ENCODE measurements at places on chromosomes 11 and 22.

DNA sequence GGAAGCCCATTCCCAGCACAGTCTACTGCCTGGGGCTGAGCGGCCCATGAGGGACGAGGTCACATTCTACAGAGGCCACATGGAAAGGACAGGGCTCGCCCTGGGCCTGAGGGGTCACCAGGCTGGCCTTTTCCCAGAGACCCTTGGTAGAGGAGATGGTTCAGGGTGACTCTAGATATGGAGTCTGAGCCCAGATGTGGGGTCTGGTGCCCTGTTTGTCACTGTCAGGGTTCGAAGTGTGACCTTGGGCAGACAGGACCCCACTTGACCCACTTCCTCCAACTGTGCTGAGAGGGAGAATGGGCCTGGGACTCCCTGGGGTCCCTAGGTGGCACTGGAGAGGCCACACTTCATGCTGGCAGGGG is 81.0 kb downstream of the MYEOV start:
- peaks cover 2% of the 10 kb centered on the region for H3K36me3 ChIP-seq
- no peak overlapping the region for H3K27ac ChIP-seq
- DNase-seq: no peak

- H3K27me3 ChIP-seq: no peaks in the 10 kb centered on the region
- no peaks in the 10 kb centered on the region for H3K4me1 ChIP-seq
- no peak for DNase-seq
- H3K36me3 ChIP-seq: no peaks in the 10 kb centered on the region
- H3K27ac ChIP-seq: no peak overlapping the region
These were observed 527.8 kb downstream of the MIAT start for GRCh38 chr22:27185099-27185709.

GRCh38 chr11:8806974-8807373 is 104.0 kb upstream of the AKIP1 start:
- H3K27me3 ChIP-seq: peaks cover 1% of the 10 kb centered on the region
- DNase-seq: no peak
- H3K4me3 ChIP-seq: no peak overlapping the region
- H3K36me3 ChIP-seq: peaks cover 2% of the 10 kb centered on the region
- H3K27ac ChIP-seq: no peak overlapping the region

- H3K27ac ChIP-seq: no peak overlapping the region
- DNase-seq: no peak
- peaks cover 31% of the 10 kb centered on the region for H3K4me1 ChIP-seq
- H3K4me3 ChIP-seq: no peak overlapping the region
- peaks cover 29% of the 10 kb centered on the region for H3K27me3 ChIP-seq
These were observed 61.1 kb downstream of the NFAM1 start for GRCh38 chr22:42371099-42371498.
